ENCODE measurements at places on chromosomes 11 and 22.

- no peak for DNase-seq
Observed at GRCh38 chr22:36564422-36565158, 35.6 kb upstream of the EIF3D start.

DNA sequence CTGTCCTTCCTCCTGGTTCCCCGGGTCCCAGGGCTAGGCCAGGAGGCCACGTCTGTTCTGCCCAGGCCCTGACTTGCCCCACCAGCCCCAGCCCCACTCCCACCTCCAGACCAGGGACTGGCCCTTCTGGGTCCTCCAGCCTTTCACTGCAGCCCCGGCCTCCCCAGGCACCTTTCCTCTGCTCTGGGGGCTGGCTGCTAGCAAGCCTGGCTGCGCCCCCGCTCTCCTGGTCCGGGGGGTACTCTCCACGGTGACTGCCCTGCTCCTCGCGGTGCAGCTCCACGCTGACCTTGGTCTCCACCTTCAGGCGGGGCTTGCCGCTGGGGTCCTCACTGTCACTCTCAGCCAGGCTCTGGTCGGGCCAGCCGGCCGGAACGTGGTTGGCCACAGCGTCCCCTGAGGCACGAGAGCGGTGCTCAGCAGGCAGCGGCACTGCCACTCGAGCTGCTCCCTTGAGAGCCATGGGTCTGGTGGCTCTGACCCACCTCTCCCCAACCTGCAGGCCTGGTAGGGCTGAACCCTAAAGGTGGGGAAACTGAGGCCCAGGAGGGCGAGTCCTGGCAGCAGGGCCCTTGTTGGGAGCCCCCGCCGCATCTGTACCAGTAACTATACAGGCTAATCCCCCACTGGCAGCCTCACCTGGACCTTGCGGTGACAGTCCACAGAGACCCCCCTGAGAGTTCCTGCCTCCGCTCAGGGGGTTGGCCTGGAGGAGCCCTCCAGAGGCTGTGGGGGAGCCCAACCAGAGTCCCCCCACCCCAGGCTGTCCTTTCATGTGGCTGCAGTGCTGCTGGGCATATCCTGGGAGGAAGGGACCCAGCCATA is 29.0 kb downstream of the TRMU start:
- DNase-seq, result no peak

GRCh38 chr11:10540546-10540914 is 457 bp downstream of the RNF141 start:
- DNase-seq, result no peak

DNA sequence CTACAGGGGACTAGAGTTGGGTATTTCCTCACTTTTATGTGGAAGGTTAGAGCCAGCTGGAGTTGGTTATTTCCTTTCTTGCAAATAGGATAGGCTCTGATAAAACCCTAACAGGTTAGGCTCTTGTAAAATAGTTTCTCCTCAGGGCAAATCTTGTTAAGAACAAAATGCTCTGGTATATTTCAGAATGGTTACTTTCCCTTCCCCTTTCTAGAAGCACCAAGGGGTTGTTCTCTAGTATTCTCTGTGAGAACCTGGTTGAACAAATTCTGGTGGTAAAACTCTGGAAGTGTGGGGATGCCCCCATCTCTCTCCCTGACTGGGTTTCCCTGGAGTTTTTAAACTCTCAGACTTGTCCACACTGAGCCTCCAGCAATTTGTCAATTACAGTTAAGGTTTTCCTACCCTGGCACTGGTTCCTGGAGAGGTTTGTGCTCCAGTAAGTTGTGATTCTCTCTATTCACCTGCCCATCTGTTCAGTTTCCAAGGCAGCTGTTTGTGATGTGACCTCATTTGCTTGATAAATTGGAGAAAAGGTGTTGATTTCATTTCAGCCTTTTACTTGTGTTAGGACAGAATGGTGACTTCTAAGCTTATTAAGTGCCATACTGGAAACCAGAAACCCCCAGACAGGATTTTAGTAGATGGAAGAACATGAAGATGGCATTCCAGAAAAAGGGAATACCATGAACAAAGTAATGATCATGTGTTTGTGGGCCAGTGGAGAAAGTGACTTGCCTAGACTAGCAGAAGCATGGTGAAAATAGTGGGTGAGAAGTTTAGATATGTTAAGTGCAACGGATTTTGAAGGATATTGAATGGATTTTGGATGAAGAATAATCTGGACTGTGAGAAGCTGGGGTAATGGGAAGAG is 64.6 kb downstream of the EXT2 start:
- no peak for DNase-seq

DNA sequence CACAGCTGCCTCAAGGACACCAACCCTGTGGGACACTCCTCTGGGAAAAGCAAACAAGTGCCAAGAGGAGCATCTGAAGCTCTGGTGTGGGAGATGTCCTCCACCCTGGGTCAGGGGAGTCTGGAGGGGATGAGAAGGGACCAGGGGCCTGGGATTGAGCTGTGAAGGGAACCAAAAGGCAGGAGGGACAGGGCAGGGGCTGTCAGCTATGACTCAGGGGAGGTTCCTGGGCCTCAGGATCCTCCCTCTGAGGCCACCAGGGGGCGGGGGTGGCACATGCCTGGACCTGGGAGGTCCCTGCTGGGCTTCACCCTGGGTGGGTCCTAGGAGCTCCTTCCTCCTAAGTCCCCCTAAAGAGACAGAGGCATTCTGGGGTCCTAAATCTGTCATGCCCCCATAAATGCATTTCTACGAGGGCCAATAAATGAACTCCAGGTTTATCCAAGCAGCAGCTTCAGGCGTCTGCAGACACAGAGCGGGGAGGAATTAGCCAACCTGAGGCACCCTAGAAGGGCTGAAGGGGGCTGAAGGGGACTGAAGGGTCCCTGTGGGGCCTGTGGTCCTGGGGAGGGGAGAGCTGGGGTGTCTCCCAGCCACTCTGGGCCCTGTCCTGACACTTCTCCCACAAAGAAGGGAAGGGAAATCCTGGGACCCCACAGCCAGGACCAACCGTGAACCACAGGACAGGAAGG is 31.9 kb upstream of the IGLL5 start:
- peak; percentile 45 for DNase-seq

- DNase-seq, result no peak
Observed at GRCh38 chr11:69267395-69267805, 26.6 kb upstream of the MYEOV start.

- no peak for DNase-seq
Observed at GRCh38 chr22:20002636-20003035, 14.0 kb downstream of the ARVCF start.

- peak; percentile 70 for DNase-seq
Observed at GRCh38 chr11:82814379-82814778, 80.7 kb upstream of the FAM181B start.

GRCh38 chr11:134592391-134592990 is 180.4 kb upstream of the B3GAT1 start:
- DNase-seq, result peak; percentile 56

DNA sequence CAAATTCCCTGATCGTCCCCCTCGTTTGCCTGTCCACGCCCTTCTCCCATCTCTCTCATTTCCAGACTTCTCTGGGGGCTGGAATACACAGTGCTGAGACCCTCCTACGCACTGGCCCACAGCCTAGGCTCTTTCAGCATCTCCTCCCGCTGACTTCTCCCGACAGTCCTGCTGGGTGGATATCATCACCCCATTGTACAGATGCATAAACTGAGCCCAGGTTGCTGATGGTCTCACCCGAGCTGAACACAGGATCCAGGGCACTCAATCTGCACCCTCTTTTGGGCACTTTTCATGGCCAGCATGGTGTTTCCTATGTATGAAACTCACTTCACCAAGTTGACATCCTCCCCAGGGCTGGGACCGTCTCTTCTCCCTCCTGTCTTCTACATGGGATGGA is 31.7 kb upstream of the PICK1 start:
- DNase-seq, result no peak

GRCh38 chr11:9755561-9756185 is 91.8 kb downstream of the SWAP70 start:
- no peak for DNase-seq

GRCh38 chr11:30605036-30605605 is 19.0 kb upstream of the MPPED2 start:
- no peak for DNase-seq

GRCh38 chr22:35209203-35209602 is 48.1 kb upstream of the HMGXB4 start:
- DNase-seq, result no peak

DNA sequence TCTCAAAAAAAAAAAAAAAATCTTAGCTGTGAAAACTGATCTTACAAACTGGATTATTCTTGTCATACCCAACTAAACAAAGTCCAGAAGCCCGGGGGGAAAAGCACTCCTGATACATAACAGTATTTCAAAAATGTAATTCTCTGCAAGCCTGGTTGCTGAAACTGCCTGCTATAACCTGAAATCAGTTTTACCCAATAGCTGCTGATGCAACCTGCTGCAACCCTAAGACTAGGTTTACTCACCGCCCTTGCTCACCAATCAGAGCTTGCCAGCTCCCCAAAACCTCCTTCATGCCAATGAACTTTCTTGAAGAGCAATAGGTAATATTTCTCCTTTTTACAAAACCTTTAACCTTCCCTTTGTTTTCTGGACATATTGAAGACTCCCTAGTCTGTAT is 12.4 kb downstream of the FGF19 start:
- no peak for DNase-seq

DNA sequence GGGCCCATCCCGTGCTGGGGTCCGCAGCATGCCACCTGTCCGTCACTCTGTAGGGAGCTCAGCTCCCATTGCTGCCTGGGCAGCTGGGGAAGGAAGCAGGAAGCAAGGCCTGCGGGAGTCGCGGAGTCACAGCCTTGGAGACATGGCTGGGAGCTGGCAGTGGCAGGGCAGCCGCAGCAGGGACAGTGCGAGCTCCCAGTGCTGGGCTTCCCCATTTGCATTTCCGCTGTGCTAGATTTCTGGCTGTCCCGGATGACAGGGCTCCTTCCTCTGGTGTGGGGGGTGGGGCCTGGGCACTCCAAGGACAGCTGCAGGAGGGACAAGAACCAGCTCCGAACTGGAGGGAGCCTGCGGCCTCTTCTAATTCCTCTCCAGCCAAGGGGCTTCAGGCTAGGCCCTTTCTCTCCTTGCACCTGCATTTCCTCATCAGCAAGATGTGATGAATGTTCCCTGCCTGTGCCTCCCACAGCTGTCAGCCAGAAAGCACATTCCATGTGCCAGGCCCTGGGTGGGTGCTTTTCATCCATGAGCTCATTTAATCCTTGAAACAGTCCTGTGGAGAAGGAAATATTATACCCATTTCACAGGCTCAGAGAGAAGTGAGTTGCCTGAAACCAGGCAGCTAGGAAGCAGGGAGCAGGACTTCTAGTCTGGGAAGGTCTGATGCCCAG is 48.0 kb downstream of the MYO7A start:
- no peak for DNase-seq

DNA sequence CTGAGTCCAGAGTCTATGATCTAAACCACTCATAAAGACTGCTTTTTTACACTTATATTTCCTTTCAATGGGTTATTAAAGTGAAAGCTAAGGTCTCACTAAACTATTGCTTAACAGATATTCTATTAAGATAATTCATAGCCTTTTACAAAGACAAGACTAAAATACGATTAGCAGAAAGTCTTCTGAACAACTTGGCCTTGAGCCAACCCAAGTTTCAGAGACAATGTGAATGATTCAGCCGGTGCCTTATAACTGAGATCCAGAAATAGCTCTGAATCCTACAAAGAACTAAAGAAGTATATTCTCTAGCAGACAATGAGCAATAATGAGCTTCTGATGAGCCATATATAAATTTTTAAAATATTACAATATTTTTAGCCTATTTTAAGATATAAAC is 41.5 kb upstream of the CARD18 start:
- peak; percentile 79 for DNase-seq

DNA sequence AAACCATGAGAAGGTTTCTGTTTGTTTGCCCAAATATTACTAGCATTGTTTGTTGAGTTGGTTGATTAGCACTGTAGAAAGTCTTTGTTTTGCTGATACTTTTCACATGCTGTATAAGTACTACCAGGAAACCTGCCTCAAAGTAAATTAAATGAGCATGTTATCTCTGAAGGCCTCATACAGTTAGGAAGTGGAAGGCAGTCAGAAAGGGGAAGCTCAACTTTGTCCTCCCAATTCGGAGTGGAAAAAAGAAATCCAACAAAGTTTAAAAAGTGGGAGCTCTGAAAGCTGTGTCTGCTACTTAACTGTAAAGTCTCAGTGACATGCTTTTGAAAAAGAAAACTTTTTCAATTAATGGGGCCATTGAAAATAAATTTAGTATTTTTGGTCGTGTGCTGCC is 188.3 kb upstream of the BLID start:
- DNase-seq, result no peak

DNA sequence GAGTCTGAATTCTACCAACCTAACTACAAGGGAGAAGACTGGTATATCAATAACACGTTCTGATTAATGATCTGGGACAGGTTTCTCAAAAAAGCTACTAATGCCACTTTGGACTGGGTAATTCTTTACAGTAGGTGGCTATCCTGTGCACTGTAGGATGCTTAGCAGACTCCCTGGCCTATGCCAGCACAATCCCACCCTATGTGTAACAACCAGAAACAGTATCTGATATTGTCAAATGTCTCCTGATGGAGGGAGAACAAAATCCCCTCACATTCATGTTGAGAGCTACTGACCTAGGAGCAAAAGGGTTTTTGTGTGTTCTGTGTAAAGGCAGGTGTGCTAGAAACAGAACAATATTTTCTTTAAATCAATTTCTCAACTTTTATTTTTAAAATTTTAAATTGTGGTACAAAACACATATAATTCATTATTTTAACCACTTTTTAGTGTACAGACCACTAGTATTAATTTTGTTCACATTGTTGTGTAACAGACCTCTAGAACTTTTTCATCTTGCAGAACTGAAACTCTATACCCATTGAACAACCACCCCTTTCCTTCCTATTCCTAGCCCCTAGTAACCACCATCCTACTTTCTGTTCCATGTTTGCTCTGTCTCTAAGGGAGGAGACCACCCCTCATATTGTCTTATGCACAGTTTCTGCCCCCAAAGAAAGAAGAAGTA is 2.1 kb upstream of the MS4A6A start:
- DNase-seq, result no peak

DNA sequence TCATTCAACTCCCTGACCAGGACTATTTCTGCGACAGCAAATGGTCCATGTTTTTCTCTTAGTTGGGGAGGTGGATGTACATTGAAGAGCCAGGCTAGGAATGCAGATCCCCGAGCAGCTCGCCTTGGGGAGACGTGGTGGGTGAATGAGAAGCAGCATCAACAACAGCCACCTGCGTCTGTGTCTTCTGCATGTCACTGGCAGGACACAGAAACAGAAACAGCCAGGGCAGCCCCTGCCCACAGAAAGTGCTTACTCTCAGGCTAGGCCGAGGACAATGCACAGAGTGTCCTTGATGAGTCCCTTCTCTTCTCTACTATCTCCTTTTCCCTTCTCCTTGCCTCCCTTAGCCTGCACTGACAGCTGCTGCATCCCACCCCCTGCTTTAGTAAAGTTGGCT is 541.9 kb upstream of the CADM1 start:
- DNase-seq, result no peak

- no peak for DNase-seq
Observed at GRCh38 chr11:8318536-8318935, 54.9 kb upstream of the LMO1 start.

GRCh38 chr11:72759468-72759985 is 7.3 kb upstream of the ARAP1 start:
- no peak for DNase-seq

GRCh38 chr11:6563121-6563619 is 40.2 kb downstream of the RRP8 start:
- no peak for DNase-seq
